NCI-H510A (cell line): ENCODE measurements at places on chromosomes 7 and 10.

DNA sequence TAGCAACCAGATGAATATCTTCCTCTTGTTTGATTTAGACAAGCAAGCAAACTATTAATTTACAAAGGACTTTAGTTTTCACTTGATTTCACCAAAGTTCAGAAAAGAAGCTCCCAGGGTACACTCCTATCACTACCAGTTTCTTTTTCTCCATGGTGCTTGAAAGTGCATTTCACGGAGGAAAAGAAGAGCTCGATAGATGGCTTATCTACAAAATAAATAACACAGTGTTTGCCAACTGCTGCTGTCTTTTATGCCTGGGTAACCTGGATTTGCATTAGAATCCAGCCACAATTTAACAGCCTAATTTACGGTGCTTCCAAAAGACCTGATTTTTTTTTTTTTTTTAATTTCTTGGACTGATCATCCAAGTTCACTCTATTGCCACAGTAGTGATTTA lies 275.7 kb downstream of the GPR37 start:
- DNase-seq, result no peak

GRCh38 chr7:42934291-42934690 lies 2.1 kb downstream of the MRPL32 start:
- DNase-seq, result no peak

DNA sequence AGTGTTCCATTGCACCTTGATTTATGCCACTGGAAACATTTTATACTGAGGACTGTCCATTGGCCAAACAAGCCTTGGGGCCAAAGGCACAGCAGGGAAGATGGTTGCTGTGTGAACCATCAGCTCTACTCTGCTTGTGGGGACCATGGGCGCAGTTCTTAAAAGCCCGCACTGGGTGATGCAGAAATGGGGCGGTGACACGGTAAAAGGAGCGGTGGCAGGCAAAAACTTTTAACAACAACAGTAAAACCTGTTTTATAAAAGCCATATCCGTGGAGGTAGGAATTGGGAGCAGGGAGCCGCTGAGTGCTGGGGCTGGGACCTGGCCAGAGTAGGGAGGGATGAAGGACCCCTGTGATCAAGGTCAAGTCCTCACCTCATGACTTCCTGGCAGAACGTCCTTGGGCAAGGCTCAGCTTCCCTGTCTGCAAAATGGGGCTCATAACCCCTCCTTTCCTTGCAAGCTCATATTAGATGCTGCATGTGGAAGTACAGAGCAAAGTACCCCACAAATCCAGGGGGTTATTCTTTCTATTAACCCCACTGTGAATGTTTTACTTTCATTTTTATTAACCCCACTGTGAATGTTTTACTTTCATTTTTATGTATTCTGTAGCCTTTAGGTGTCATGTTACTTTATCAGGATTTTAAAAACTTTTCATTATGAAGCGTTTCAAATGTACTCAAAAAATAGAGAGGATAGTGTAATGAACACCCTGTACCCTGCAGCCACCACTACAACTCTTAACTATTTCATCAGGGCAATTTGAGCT lies 78.3 kb downstream of the GRK5 start:
- DNase-seq, result no peak

DNA sequence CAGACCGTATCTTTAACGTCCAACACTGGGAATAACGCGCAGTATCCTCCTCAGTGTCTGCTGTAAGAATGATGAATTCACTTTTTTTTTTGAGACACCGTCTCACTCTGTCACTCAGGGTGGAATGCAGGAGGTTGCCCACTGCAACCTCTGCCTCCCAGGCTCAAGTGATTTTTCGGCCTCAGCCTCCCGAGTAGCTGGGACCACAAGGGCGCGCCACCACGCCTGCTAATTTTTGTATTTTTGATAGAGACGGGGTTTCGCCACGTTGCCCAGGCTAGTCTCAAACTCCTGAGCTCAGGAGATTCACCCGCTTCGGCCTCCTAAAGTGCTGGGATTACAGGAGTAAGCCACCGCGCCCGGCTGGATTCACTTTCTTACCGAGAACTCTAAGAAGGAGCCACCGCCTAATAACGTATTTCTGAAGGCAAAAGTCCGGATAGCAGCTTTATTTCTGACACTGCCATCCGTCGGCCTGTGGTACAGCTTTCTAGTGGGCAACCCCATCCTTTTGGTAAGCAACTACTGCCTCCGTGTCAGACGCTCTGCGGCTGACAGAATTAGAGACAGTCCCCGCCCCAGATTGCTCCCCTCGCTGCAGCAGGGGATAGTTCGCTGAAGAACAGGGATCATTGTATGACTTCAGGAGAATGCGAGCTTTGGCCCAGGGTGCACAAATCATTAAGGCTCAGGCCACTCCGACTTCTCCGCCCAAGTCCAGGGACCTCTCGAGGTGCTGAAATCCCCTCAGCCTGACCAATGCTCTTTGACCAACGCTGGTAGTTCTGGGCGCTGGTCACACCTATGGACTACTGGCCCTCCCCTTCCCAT lies 662 bp downstream of the POLR3A start:
- no peak for DNase-seq

DNA sequence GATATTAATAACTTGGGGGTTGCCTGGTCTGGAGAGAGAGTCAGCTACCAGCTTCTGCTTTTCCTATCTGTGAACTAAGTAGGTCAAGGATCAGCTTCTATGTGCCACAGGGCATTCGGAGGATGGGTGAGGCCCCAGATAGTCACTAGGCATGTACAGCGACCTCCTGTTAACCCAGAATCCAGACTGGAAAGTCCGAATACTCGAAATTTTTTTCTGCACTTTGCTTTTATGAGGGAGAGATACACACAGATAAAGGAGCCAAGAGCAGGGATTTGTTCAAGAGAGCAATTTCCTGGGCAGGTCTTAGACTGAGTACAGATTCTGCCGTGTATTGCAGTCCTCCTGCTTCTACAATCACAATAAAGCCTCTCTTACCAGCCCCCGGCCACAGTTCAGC lies 54.2 kb downstream of the EMX2 start:
- no peak for DNase-seq

DNA sequence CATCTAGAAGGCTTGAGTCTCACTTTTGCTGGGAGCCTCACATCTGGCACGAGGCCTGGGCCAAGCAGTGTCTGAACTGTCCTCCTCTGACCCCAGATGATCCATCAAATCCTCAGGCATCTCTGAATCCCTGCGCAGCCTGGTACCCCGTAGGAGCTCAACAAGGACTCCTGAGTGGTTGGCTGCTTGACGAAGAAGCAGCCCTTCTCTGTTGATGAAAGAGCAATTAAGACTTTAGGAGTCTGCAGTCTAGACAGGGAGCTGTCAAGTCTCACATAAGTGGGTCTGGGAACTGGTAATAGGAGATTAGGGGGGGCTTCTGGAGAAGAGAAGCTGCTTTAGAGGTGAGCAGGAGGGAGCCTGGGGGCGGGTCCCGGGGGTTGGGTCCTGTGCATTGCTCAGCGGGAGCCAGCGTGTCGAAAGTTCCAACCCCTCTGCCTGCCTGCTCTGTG lies 326.0 kb downstream of the RPS24 start:
- no peak for DNase-seq

DNA sequence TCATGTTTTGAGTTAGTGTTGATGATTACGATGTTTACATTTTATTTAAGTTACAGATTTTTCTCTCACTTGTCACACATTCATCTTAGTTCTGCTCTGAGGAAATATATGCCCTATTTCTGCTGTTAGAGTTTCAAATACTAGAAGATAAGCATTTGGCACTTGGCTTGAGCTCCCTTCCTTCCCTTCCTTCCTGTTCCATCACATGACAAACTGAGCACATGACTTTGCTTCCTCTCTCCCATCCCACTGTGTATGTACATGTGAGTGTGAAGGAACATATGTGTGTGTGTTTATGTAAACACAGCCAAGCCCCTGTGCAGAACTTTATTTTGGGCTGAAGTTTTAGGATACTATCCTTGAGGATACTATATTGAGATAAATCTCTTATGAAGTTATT lies 795.9 kb upstream of the IGFBP3 start:
- DNase-seq, result no peak

- no peak for DNase-seq
Observed at GRCh38 chr7:13886356-13886755, 103.1 kb downstream of the ETV1 start.

DNA sequence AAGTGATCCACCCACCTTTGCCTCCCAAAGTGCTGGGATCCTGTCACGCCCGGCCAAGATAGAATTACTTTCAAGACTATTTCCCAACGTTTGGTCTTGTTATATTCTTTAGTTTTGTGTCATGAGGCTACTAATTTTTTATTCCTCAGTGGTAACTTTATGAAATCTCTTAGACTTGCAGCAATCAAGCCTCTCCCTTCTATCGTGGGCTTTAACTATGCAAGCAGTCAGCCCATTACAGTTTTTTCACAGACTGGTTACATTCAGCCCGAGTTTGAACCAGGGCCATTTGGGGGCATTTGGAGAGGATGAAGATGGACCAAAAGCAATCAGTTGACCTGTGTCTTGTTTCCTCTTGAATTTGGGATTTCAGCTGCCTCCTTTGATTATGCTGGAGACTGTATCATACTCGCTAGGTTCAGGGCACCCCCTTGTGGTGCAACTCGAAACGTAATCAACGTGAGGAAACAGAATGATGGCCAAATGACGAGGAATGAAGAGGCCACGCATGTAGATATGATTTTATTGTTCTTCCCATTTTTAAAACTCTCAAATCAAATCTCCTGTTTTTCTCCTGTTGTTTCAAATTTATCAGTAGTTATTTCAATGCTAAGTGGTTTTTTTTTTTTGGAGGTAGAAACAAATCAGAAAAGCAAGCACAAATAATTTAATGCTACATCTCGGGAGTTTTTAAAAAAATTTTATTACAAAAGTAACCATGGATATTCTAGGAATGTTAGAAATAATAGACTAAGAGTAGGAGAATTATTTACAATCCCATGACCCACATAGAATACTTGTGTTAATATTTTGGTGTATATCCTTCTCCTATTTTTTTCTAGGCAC lies 151.6 kb downstream of the KIAA1217 start:
- no peak for DNase-seq

- DNase-seq, result no peak
Observed at GRCh38 chr10:126511917-126512479, 123.7 kb upstream of the ADAM12 start.

GRCh38 chr10:114635797-114636550 lies 22.1 kb downstream of the ABLIM1 start:
- DNase-seq, result peak; percentile 25

DNA sequence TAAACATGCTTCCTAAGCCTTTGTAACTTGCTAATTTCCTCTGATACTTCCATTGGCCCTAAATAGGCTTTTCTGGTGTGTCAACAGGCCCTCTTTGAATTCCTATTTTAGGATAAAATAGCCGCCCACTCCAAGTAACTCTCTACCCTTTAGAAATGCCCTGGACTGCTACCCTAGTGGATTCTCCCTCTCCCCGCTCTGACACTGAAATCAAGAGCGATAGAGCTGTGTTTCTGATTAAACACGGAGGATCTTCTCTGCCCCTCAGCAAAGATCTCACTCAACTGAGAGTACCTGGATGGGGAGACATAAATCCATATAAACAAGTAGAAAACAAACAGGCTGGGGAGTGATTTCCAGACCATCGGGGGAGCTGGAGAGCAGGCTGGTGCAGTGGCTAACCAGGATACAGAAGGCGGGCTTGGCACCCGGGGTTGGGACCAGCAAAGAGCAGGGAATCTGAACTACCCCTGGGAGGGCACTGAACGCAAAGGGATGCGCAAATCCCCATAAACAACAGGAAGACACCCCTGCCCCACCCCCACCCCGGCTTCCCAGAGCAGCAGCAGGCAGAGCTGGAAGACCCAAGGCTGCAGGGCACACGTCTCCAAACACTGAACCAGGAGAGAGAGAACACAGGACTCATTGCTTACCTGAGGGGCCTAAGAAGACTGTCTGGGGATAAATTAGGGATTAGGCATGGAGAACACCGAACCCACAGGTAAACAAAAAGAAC lies 2.5 kb downstream of the ASB13 start:
- DNase-seq, result no peak

DNA sequence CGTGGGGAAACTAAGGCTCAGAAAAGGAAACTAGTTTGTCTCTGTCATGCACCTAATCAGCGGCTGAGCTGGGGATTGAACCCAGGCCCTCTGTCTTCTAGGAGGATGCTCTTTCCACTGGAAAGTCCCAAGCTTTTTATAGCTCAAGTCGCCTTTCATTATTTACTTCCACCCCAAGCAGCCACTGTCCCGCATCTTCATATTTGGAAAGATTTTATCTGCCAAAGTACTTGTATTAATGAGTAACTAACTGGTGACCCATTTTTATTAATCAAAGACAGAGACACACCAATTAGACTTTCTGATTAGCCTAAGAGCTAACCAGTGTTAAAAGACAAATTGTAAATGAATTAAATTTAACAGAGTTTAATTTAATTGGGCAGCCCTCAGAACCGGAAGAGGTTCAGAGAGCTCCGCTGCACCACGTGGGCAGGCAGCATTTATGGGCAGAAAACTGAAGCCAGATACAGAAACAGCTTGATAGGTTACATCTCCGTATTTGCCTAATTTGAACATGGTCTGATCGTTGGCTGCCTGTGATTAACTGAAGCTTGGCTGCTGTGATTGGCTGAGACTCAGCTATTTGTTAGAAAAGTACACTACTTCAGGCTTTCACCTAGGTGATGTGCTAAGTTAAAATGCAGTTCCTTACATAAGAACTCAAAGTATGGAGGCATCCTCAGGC lies 78.5 kb upstream of the PDCD4 start:
- DNase-seq, result peak; percentile 43

- DNase-seq, result no peak
Observed at GRCh38 chr7:133646472-133647315, 393.8 kb downstream of the EXOC4 start.

GRCh38 chr7:1181640-1182039 lies 21.6 kb upstream of the ZFAND2A start:
- no peak for DNase-seq

DNA sequence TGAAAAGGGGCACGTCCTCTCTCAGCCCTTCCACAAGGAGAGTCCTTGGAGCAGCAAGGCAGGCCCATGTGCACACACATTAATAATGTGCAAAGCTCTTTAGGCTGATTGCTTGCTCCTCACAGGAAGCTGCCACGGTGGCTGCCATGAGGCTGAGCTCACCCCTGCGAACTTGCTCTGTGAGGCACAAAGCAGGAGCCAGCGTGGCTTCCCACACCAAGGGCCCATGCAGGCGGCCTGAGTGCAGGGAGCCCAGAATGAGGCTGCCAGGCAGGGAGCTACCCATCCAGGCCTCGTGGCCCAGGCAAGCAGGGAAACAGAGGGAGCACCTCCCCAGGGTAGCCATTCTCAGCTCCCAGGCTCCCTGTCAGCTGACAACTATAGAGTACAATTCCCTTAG lies 242.9 kb downstream of the GRID1 start:
- DNase-seq, result no peak

GRCh38 chr10:71219918-71220688 lies 7.7 kb downstream of the UNC5B start:
- DNase-seq, result no peak

- no peak for DNase-seq
Observed at GRCh38 chr7:6169805-6170520, 102.5 kb downstream of the CYTH3 start.

GRCh38 chr7:13111230-13111629 lies 423.8 kb downstream of the ARL4A start:
- no peak for DNase-seq

GRCh38 chr10:69644658-69645295 lies 14.7 kb downstream of the FAM241B start:
- no peak for DNase-seq

- DNase-seq, result no peak
Observed at GRCh38 chr7:138303230-138304070, 156.6 kb upstream of the TRIM24 start.
